ENCODE measurements at places on chromosomes 4 and X.

- no peak for DNase-seq
Observed at GRCh38 chr4:152195888-152196287, 340.0 kb downstream of the FBXW7 start.

DNA sequence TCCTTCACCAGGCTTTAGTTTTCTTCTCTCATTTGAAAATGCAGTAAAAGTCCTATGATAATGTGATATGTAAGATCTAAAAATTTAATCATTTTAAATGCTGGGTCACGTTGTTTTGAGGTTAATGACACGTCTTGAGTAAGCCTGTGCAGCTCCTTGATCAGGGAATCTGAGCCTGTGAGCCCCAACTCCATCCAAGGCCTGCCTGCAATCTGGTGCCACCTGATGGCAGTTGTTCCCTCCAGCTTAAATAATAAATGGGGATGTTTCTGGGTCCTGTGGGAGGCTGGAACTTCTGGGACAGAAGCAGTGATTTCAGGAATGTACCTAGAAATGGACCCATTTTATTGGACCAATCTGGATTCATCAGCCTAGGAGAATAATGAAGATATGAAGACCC lies 455.4 kb upstream of the ADGRL3 start:
- DNase-seq = no peak

GRCh38 chr4:169644802-169645201 lies 24.4 kb downstream of the CLCN3 start:
- no peak for DNase-seq

- no peak for DNase-seq
Observed at GRCh38 chrX:121036951-121037350, 10.5 kb upstream of the GLUD2 start.

DNA sequence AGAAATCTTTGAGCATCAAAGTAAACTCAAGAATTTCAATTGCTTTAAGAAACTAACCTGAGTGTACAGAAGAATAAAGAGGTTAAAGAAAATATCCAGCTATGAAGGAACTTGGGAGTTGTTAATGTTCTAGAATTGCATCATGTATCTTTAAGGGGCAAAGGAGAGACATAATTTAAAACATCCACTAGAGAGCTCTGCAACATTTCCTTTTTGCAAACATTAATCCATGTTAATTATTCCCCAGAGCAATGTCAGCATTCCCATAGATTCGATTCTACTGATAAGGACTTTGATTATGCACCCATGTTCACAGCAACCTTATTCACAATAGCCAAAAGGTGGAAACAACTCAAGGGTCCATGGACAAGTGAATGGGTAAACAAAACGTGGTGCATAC lies 80.2 kb upstream of the SORBS2 start:
- no peak for DNase-seq
